ENCODE measurements at places on chromosomes 4 and X.

- DNase-seq = no peak
Measured at GRCh38 chr4:2243681-2244380, 1.9 kb upstream of the HAUS3 start.

DNA sequence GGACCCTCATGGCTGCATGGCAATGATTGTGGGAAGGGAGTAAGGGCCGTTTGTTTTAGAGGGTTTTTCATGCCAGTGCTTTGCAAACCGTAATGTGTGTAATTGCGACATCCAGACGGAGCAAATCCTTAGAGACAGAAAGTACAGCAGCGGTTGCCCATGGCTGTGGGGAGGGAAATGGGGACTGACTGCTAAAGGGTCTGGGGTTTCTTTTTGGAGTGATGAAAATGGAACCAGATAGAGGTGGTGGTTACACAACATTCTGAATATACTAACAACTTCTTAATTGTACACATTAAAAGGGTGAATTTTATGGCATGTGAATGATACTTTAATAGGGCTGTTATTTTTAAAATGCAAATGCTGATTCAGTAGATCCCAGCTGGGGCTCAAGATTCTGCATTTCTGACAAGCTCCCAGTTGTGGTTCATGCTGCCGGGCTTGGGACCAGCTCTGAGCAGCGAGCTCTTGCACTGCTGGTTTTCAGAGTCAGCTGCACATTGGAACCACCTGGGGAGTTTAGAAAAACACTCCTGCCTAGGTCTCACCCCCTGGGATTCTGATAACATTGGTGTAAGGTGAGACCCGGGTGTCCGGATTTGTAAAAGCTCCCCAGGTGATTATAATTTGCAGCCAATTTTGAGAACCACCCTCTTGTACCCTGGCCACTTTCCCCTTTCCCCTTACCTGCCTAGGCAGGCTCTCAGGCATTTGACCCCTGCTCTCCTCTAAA is 47.7 kb downstream of the PRPS1 start:
- no peak for DNase-seq

GRCh38 chr4:153618833-153619232 is 65.2 kb upstream of the TLR2 start:
- DNase-seq = no peak

DNA sequence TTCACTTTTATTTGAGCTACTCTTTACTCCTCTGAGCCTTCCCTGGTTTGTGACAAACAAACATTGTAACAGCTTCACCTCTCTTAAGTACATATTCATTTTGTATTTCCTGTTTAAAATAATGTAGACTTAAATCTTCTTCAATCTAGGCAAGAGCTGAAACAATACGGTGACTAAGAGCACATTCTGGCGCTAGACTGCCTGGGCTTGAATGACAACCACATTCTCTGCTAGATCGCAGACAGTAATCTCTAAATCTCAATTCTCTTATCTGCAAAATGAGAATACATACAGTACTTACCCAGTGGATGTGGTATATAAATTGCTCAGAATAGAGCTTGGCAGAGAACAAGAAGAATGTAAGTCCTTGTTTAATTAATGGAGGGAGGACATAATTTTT is 144.8 kb downstream of the ARAP2 start:
- no peak for DNase-seq

GRCh38 chrX:120653000-120653399 is 23.1 kb upstream of the C1GALT1C1 start:
- no peak for DNase-seq

- no peak for DNase-seq
Measured at GRCh38 chrX:139077281-139078250, 366.0 kb upstream of the FGF13 start.

GRCh38 chrX:149629730-149630387 is 1.7 kb downstream of the TMEM185A start:
- DNase-seq = no peak

- no peak for DNase-seq
Measured at GRCh38 chrX:129925305-129926092, 19.5 kb downstream of the UTP14A start.

- DNase-seq = no peak
Measured at GRCh38 chr4:185165605-185166063, 22.6 kb downstream of the SLC25A4 start.

DNA sequence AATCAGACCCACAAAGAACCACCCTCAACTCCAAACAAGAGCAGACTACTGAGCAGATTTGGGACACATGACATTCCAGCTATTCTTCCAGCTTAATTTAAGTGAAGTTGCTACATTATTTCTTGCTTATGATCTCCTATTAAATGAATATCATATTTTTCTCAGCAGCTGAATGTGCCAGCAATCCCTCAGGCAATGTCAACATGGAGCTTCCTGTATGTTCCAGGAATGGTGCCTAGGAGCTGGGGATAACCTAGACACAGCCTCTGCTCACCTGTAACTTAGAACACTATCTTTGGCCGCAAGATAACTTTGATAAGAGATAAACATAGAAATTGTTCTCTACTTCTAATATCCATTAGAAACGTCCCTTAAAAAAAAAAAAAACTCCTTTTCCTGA is 274.4 kb upstream of the RASGEF1B start:
- no peak for DNase-seq

GRCh38 chr4:75555294-75556164 is at the start of gene ODAPH:
Gene ODAPH (plus strand): TSS chr4:75556066. CDS start chr4:75556083, 17 bp downstream.
- DNase-seq = no peak

- DNase-seq = no peak
Measured at GRCh38 chrX:123920105-123920785, 41.3 kb upstream of the STAG2 start.

GRCh38 chr4:161419822-161420221 is 744.0 kb downstream of the FSTL5 start:
- no peak for DNase-seq

GRCh38 chrX:40945361-40945713 is 139.9 kb upstream of the USP9X start:
- no peak for DNase-seq

- DNase-seq = peak; percentile 35
Measured at GRCh38 chr4:56909086-56909894, 1.6 kb downstream of the REST start.

GRCh38 chr4:84825701-84826341 is 140.7 kb downstream of the WDFY3 start:
- DNase-seq = no peak

GRCh38 chr4:182895791-182896292 is 21.3 kb downstream of the DCTD start:
- no peak for DNase-seq

DNA sequence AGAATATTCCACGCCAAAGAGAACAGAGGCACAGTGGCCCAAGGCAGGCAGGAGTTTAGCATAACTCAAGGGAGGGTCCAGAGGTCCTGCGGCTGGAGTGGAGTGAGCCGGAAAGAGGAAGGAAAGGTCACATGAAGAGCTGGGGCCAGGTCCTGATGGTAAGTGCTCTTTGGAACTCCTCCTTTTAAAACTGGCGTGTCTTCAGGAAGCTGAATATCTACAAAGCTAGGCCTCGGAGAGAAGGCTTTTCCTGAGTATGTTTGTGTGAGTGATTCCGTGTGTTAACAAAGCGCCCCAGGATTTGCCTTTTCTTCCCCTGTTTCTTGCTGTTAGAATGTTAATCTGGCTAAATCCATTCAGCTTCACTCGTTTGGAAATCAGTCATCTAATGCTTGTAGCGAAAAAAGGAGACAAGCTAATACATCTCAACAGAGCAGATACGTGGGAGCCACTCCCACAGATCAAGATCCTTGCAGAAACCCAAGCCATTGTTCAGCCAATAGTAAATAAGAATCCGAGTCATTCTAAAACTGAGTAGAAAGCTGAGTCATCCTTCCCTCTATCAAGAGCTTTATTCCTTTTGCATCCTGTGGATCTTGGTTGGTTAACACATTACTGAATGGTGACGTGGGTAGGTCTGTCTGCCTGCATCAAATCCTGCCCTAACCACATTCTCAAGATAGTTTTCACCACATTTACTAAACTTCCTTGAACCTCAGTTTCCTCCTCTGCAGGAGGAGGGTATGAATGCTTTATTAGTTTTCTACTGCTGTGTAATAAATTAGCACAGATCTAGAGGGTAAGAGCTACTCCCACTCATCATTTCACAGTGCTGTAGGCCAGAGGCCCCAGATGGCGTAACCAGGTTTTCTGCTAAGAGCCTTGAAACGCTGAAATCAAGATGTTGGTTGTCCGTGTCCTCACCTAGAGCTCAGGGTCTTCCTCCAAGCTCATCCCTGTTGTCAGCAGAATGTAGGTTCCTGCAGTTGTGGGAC is 43.2 kb upstream of the RBM47 start:
- DNase-seq = peak; percentile 50

- DNase-seq = no peak
Measured at GRCh38 chrX:6226596-6227452, 1.8 kb downstream of the NLGN4X start.

GRCh38 chr4:173145131-173145530 is 23.5 kb upstream of the GALNT7 start:
- no peak for DNase-seq

GRCh38 chr4:184955636-184956035 is 62.7 kb upstream of the HELT start:
- no peak for DNase-seq

- no peak for DNase-seq
Measured at GRCh38 chrX:40809210-40809609, 73.9 kb upstream of the MED14 start.

GRCh38 chr4:75058486-75058885 is 125.6 kb downstream of the PARM1 start:
- no peak for DNase-seq

DNA sequence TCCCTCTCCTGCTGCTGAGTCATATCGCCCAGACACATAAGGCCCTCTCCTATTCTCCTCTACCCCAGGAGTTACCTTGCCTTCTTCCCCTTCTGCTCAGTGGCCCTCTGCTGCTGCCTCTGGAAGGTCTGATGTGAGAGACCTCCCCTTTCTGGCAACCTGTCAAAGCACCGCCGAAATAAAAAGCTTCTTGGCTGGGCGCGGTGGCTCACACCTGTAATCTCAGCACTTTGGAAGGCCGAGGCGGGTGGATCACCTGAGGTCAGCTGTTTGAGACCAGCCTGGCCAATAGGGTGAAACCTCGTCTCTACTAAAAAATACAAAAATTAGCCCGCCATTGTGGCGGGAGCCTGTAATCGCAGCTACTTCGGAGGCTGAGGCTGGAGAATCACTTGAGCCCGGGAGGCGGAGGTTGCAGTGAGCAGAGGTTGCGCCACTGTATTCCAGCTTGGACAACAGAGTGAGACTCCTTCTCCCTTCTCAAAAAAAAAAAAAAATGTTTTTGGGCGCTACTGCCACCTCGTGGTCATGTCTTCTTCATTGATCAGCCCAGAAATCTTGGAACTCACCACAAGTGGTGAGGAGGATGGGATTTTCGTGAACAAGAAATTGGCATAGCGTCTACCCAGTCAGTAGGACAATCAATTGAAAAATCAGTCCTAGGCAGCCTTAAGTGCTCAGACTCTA is 8.6 kb upstream of the ZXDA start:
- no peak for DNase-seq

DNA sequence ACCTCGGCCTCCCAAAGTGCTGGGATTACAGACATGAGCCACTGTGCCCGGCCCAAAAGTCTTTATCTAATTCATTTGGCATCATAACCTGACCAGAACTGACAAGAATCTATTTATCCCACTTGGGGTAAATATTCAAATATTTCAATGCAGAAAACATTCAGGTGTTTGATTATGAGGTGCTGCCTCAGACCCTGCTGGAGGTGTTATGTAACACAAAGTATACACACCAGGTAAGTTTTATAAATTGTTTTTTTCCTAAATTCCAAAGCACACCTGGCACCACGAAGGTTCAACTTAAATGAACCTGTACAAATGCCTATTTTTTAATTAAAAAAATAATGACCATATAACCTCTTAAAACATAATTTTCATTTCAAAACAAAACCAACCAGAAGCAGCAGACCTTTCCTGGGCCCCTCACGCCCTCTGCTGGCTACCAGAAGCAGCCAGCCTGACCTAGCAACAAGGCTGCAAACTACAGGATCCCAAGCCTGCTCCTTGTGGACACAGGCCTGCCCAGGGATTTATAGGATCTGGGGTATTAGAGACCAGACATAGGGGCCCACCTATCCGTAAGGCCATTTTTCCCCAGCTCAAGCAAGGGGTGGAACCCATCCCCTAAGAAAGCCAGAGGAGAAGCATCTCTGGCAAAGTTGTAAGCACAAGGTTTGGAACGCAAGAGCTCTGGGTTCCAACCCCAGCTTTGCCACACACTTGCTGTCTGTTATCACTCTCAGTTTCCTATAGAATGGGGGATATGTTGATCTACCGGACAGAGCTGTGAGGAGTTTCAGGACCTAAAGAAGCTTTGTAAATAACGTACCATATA is 11.7 kb downstream of the OTUD5 start:
- DNase-seq = no peak

- no peak for DNase-seq
Measured at GRCh38 chr4:45527160-45527559, 596.7 kb downstream of the GABRG1 start.

DNA sequence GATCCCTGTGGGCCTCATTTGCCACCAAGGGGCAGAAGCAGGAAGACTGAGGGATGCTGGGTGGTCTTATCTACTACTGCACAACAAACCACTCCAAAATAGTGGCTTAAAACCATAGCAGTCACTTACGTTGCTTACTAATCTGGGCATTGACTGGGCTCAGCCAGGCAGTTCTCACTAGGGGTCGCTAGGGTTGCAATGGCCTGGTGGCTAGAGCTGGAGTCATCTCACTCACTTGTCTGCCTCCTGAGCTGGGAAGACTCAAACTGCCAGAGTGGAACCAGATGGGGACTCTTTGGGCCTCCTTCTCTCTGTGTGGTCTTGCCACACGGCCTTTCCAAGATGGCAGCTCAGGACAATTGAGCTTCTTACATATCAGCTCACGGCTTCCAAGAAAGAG is 216.3 kb upstream of the BCOR start:
- DNase-seq = no peak

- no peak for DNase-seq
Measured at GRCh38 chr4:107050525-107051135, 14.5 kb upstream of the DKK2 start.

DNA sequence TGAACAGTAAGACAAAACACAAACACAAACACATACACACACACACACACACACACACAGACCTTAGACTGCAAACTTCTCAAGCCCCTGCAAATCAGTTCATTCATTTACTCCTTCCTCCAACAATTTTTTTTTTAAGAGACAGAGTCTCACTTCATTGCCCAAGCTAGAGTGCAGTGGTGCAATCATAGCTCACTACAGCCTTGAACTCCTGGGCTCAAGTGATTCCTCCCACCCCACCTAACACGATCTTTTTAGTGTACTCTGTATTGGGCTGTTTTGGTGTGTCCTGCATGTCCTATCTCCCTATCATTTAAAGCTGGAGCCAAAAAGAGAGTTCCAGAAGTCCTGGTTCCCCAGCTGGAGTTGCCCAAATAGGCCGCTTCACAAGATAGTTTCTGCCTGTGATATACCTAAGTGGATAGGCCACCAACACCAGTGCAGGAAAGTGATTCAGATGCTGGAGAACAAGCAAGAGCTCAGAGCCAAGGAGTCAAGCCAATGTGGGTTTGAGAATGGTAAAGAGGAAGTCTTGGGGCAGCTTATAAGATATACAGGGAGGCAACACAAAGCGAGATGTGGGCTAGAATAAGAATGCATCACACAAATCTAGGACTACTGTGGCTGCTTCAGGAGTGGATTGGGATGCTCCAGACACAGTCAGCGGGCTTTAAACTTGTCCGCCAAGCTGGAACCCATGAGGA is 85.4 kb upstream of the RAPGEF2 start:
- no peak for DNase-seq

- no peak for DNase-seq
Measured at GRCh38 chr4:140707325-140707724, 48.9 kb downstream of the TBC1D9 start.

GRCh38 chr4:1405636-1406393 is 427 bp downstream of the NKX1-1 start:
- no peak for DNase-seq

Data from activated CD4-positive, alpha-beta T cell treated with anti-CD3 and anti-CD28 coated beads, Interleukin-2, amount 50 U/mL, for 24 hours (primary cell).